Uterus (tissue), 4 donors: ENCODE measurements at places on chromosomes 5 and 9. TPM values are rescaled to one million over a fixed set of nuclear protein-coding genes. Genes with fewer than 3 reads are reported as not detected.

- DNase-seq, result no peak
Measured at GRCh38 chr5:167348251-167348926, 943.1 kb upstream of the WWC1 start.

DNA sequence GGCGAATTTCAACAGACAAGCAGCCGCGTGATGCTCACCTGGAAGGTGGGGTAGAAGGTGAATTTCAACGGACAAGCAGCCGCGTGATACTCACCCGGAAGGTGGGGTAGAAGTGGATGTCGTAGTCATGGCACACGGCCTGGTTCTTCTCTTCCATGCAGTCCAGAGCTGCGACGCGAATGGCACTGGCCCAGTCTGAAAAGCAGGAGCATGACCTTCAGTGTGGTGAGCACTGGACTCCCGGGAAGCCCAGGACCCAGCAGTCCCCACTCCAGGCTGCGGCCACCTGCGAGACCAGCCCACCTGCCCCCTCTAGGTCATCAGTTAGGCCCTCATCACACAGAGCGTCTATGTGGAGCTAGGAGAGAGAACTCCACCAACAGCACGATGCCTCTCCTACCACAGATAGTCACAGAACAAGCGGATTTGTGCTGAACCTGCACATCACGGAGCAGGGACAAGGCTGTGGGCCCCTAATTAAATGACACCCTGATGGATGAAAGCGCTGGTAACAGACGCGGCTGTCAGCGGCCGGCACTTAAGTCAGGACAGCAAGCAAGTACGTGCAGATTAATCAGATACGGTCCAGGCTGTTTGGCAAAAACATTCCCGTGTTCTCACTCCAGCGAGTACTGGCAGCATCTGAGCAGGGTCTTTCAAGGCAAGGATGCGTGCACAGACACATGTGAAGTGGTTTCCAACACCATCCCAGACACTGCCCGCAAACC, 18.8 kb downstream of the QSOX2 start:
- no peak for DNase-seq

GRCh38 chr5:132082329-132083023, 8.9 kb downstream of the CSF2 start:
- DNase-seq, result no peak

DNA sequence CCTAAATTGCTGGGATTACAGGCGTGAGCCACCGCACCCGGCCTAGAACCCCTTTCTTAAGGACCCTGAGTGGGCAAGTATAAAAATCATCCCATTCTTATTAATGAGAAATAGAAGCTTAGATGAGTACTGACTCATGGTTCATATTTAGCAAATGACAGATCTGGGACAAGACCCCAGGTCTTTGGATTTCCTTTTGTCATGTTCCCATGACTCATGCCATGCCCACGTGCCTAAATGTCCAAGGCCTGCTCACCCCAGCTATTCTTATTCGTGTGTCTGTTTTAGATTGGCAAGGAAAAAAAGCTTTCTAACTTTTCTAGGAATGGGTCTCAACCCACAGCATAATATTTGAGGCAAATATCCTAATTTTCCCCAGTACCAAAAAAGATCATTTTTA, 57.7 kb upstream of the RPS23 start:
- DNase-seq, result no peak

DIPK1B gene
- 20.8 TPM for total RNA-seq

DNA sequence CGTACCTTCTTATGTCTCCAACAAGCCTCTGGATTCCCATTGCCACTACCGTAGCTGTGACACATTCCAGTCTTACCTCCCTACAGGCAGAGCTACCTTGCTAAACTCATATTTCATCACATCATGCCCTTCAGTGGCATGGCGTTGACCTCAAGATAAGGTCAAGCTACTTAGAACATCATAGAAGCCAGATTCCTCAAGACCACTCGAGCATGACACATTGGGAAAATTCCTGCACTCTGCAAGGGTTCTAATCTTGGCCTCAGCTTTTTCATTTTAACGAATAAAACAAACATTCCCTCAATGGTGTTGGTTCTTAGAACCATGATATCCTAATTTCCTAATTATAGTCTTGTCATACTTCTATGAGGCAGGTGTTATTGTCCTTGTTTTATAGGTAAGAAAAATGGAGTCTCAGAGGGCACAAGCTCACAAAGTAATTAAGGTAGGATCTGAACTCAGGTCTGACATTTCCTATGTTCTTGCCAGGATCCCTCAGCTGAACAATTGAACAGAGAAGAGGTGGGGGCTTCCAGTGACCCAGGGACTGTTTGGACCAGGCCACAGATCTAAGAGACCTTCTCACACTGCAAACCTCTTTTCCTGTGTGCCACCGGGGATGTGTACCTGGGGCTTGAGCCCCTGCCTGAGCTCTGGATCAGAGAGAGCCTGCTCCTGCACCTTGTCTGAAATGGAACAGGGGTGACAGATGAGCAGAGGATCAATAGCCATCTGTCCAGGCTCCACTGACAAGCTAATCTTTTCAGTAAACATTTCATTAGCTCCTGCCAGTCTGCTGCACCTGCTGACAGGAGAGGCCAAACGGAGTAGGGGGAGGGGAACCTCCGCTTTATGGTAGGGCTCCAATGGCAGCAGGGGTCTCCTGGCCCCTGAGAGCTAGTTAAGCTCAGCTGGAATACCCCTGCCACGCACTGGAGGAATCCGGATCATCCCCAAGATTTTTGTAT, 49.3 kb downstream of the ALG2 start:
- DNase-seq, result no peak

MATR3 gene
- total RNA-seq, result 310 TPM

DNA sequence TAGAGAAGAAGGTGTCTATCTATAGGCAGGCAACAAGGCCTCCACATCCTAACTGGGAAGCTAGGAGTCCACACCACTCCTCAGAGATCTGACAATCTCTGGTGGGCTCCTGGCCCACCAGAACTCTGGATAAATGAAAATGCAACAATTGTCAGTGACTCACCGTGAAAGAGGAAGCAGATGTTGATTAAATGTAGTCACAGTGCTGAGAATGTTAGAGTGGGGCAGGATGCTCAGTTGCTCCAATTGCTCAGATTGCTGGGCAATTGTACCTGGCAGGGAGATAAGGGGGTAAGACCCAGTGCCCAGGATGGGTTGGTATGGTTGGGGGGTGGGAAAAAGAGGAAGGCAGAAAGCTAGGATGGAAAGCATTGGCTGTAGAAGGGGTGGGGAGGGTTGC, 4.3 kb downstream of the CCL19 start:
- DNase-seq, result no peak

- DNase-seq, result no peak
Measured at GRCh38 chr9:14538526-14538925, 154.7 kb downstream of the ZDHHC21 start.

- no peak for DNase-seq
Measured at GRCh38 chr9:99336005-99336404, 113.9 kb downstream of the SEC61B start.

GRCh38 chr9:126374366-126374781, 47.7 kb downstream of the MVB12B start:
- no peak for DNase-seq

ZNF454 gene
- total RNA-seq, result 5.4 TPM

DNA sequence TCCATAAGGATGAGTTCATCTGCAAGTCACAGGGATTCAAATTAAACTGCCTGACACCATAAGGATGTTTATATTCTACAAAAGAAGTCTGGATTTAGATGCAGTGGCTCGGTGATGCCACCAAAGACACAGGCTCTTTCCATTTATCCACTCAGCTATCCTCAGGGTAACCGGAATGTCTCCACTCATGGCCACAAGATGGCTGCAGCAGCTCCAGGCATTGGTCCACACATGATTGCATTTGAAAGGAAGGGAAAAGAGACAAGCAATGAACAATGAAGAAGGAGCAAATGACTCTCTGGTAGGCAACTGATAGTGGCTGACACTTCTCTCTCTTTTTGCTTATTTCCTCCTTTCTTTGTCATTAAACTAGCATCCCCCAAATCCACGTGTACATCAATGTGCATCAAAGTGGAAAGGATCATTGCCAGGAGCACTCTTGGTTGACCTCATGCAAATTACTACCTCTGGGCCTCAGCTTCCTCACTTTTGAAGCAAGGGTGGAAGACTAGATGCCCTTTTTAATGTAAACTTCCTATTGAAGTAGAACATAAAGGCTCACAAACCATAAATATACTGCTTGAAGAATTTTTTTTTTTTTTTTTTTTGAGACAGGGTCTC, 7.2 kb upstream of the SNX30 start:
- DNase-seq, result no peak

FAM53C gene
- 20.0 TPM for total RNA-seq

SMIM33 gene
- not detected for total RNA-seq

DNA sequence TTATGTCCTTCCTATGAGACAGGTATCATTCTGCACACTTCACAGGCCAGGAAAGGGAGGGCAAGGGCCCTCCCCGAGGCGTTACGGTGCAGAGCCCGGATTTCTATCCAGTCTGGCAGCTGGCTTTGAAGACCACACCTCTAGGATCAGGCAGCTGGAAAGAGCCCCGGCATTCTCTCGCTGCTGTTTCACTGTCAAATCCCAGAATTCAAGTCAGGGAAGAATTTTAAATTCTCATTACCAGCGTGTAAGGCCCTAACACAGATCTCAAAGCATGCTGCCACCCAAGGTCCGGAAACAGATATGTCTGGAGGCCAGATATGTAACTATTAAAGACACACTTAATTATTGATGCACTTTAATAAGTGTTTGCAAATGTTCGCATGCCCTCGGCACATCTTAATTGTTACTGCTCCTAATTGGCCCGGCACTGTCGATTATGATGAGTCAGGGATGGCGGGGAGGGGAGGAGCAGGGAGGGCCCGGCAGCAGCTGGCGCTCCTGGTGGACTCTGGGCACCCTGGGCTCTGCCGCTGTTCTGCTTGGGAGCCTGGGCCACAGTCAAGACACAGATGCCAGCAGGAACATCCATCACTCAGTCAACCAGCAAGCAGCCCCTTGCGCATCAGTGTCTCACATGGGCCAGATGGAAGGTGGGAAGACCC, 76.3 kb upstream of the BARHL1 start:
- no peak for DNase-seq

GRCh38 chr5:121033334-121033733, 569.2 kb downstream of the PRR16 start:
- DNase-seq, result no peak

- DNase-seq, result no peak
Measured at GRCh38 chr5:34008802-34009201, 952 bp upstream of the AMACR start.

MEGF10 gene
- total RNA-seq, result 0.26 TPM

DNA sequence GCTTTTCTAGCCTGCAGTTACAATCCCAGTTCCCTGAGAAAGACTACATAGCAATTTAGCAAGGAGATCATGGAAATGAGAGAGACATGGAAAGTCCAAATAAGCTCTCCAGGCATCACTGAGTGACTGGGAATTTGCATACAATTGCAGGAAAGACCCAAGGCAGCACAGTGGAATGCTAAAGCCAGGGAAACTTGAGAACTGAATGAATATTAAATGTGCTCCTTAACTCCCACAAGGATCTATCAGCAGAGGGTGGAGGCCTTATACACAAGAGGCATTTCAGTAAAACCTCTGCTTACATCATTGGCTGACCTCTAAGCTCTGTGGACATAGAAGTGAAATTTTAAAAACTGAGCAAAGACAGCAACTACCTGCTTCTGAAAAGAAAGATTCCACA, 355.6 kb upstream of the DAB2 start:
- no peak for DNase-seq

GRCh38 chr5:42020788-42021530, 95.9 kb downstream of the FBXO4 start:
- DNase-seq, result no peak

GRCh38 chr9:89669361-89669842, 64.6 kb downstream of the GADD45G start:
- DNase-seq, result no peak

- peak; percentile 38 for DNase-seq
Measured at GRCh38 chr9:86034863-86035734, 64.3 kb downstream of the GOLM1 start.

DNA sequence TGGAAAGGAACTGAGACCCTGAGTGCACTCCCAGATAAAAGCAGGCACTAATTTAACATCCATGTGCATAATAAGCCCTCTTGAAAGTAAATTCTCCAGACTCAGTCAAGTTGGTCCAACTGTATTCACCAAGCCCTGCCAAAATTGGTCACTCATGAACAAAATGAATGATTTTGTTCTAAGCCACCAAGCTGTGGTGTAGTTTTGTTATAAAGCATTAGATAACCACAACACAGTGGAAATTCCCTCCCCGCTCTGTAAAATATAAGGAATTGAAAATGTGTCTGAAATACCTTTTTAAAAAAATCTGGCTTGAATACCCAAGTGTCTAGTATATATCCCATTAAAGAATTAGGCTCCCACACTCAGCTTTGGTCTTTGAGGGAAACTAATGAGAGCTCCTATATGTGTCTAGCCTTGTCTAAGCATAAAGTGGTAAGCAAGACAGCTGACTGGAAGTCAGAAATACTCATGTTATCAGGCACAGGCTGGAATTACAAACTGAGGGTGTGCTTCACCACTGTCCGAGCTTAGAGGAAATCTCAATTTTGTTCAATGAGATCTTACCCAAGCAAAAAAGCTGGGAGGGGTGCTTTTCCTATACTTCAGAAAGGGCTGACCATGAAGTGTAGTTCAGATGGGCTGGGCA, 33.2 kb downstream of the IDNK start:
- DNase-seq, result no peak

- no peak for DNase-seq
Measured at GRCh38 chr5:64486163-64486562, 19.7 kb upstream of the RGS7BP start.

DNA sequence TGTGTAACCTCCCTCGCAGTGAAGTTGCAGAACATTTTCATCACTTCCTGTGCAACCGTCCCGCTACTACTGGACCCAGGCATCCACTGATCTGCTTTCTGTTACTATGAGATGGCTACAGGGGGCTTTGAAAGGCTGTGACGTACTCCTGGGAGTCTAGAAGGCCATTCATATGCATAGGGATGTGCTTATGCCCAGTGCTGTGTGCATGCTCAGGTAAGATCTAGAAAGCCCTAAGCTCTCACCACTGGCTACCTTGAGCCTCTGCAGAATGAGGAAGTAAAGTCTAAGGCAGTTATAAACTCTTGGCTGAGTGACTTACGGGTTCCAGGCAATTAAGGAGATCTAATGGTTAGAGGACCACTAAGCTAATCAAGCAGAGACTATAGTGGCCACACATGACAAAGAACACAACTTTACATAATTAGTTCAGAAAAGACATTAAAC, 11.8 kb downstream of the HNRNPAB start:
- no peak for DNase-seq

- no peak for DNase-seq
Measured at GRCh38 chr5:112219000-112219399, 200.1 kb downstream of the EPB41L4A start.

GRCh38 chr5:143006501-143006900, 236.3 kb downstream of the ARHGAP26 start:
- no peak for DNase-seq

PCDHB7 gene
- 6.5 TPM for total RNA-seq

DDX4 gene
- total RNA-seq, result not detected
